ENCODE measurements at places on chromosomes 6 and 20.
A peak's percentile ranks its signal among the peaks of the same experiment; 100 is the strongest.

DNA sequence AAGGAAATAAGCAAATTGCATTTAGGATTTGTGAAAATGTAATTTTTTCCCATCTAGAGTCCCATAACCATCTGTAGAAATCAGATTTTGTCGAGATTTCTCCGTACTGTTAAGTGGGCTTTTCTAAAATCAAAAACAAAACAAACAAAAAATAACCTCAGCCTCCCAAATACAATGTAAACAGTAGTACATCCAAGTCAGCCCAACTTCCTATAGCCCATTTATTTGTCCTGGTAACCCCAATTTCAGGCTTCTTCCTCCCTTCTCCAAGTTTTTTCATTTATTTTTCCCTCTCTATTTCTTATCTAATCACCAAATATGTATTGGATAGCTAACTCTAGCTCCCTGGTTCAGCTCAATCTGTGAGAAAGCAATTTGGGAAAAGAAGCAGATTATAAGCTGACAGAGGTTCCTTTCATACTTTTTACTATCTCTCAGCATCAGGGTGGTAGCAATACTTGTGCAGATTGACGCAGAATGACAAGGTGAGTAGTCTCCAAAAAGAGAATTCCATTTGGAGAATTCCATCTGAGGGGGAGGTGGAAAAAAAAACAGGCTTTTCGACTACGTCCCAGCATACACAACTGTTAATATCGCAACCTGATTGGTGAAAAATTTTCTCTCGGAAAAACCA lies 132.6 kb upstream of the BTN3A2 start:
- DNase-seq = no peak

- DNase-seq = peak; percentile 61
Observed at GRCh38 chr6:31575335-31575901, at the start of gene TNF. Gene TNF (plus strand): TSS chr6:31575565. CDS start chr6:31575742, 177 bp downstream.

DNA sequence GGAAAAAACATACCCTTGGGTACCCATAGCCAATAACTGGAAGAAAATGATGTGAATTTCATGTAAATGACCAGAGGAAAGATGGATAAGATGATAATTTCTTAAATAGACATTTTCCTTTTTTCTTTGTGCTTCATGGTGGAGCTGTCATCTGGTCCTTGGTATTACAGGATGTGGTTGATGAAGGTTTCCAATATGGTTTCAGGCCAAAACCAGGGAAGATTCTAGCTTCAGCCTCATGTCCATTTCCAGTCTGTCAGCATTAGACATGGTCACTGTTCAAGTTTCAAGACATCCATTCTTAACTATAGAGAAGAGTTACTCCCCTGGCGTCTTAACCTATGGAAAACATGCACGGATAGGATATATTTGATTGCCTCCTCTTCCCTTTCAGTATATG lies 63.6 kb downstream of the SSR1 start:
- DNase-seq = no peak

DNA sequence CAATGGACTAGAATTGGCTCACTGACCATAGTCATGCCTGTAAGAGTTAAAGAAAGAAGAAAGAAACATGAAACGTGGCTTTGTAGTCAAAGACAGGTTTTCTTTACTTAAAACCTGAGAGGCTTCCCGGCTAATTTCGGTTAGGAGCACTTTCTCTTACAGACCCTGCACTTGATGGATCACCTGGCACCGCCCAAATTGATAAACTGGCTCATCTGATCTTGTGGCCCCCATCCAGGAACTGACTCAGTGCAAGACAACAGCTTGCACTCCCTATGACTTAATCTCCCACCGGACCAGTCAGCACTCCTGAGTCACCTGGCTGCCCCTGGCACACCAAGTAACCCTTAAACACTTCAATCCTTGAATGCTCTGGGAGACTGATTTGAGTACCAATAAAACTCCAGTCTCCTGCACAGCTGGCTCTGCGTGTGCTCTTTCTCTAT lies 12.3 kb downstream of the TMEM14B start:
- DNase-seq = no peak

- no peak for DNase-seq
Observed at GRCh38 chr6:106250953-106251352, 74.6 kb downstream of the ATG5 start.

GRCh38 chr6:83470001-83470400 lies 39.1 kb upstream of the ME1 start:
- DNase-seq = no peak
